ENCODE measurements at places on chromosomes 12 and 14. TPM values are rescaled to one million over a fixed set of nuclear protein-coding genes. Genes with fewer than 3 reads are reported as not detected.

OTOGL gene
- under 0.01 TPM for total RNA-seq

DNA sequence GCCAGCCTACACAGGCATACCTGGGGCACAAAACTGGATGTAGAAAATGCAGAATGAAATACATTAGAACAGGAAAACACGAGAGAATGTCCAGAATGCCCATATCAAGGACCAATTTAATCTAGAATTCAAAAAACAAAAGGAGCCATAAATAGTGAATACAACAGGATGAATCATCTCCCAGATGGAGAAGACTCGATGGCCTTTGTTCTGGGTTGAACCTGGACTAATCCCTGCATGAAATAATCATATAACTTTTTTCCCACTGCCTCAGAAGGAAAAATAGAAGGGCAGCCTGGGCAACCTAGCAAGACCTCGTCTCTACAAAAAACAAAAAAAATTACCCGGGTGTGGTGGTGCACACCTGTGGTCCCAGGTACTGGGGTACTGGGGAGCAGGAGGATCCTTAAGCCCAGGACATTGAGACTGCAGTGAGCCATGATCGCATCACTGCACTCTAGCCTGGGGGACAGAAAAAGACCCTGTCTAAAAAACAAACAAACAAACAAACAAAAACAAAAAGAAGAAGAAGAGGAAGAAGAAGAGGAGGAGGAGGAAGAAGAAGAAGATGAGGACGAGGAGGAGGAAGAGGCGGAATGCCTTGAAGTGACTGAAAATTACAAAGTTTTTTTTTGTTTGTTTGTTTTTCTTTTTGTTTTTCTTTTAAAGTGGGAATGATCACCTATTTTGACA is 30.3 kb upstream of the NRDE2 start:
- DNase-seq = no peak

DNA sequence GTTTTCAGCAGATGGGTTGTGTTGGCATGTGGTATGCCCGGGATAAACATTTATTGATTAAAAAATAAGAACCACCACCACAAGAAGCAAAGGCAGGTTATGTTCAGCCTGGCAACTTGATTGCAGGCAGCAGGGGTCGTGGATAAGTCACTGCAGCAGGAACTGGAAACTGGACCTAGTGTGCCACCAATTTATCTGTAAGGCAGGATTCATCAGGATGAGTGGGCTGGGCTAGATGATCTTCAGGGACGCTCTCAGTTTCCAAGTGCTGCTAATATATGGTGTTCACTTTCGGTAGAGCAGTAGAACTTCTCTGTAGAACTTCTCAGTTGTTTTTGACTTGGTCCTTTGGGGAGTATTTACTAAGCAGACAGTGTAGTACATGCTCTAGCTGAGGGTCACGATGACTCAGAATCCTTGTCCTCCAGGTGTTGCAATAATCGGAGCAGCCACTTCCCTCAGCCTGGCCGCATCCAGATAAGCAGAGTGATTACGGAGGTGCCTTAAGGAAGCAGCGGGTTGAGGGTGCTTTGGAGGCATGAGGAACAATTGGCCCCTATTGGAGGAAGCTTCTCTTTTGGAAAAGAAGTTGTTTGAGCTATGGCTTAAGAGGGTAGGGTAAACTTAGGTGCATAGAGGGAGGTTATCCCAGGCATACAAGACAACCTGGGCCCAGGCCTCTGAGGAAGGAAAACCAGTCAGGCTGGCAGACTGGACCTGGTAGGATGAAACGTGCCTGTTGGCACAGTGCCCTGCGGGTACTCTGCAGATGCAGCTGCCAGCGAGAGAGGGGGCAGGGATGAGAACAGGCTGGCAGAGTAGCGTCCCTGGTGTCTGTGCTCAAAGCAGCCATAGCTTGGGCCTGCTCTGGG is 104.0 kb downstream of the GPR135 start:
- peak; percentile 75 for DNase-seq

GRCh38 chr12:53538209-53538689 is 31.0 kb upstream of the NPFF start:
- DNase-seq = peak; percentile 69

MTERF2 gene
- 6.2 TPM for total RNA-seq

EXOC3L4 gene
- 0.26 TPM for total RNA-seq

MON2 gene
- 28.2 TPM for total RNA-seq

GRCh38 chr14:52950898-52951680 is at the start of gene FERMT2:
Gene FERMT2, minus strand, starts transcription at chr14:52951050. Its CDS starts 482 bp downstream, at chr14:52950568.
- DNase-seq = peak; percentile 84

CCDC175 gene
- total RNA-seq = not detected

SLC35F4 gene
- total RNA-seq = not detected

DNA sequence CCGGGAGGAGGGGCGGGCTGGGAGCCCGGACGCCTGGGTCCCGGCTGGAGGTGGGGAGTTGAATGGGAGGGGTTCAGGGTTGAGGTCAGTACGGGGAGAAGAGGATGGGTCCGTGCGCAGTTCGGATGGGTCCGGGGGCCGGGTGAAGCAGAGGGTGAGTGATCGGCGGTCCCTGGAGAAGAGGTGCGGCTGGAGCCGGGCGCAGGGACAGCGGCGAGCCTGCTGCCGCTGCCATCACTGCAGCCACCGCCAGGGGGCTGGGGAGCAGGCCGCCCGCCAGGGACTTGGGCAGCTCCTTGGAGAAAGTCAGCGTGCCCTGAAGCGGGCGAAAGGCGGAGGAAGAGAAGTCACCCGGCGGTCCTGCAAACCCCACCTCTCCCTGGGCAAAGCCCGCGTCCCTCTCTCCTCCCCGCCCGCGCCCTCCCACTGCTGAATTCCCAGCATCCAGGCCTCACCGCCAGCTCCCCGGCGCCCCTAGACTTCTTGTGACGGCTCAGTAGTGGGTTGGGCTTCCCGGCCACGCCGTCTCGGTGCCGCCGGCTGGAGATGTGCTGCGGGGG is 6.0 kb upstream of the GPR84 start:
- peak; percentile 83 for DNase-seq

DAZAP2 gene
- total RNA-seq = 59.6 TPM

DNA sequence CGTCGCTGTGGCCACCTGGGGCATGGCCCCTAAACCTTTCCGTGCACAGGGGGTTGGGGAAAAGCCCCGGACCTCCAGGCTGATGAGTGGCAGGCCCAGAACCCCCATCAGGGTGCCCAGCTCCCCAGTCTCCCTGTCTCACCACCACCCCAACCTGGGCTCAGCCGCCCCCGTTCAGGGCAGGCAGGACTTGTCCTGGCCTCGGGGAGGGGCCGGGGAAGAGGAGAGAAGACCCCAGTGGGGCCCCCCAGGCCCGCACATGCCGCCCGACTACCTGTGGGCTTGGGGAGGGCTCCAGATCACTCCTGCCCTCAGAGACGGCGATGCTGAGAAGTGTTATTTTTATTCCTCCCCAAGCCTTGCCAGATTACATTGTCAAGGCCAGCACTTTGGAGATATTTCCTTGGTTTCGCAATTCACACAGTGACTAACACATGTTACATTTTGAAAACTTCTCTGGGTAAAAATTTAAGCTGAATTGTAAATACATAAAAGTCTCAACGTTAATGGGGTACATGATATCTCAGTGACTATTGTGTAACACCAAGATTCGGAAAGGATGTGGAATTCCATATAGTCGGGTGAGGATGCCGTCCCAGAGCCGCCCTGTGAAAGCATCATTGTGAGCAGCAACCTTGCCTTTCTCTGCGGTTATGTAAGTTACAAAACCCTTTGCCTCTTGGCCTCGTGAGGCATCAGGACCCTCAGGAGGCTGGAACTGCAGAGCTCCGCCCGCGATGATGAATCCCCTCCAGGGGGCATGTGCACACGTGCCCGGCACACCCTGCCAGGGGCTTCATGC is 85.6 kb upstream of the DIO3 start:
- DNase-seq = peak; percentile 94

FSCB gene
- total RNA-seq = not detected

- no peak for DNase-seq
Measured at GRCh38 chr14:99581374-99581773, 22.6 kb downstream of the CCDC85C start.

OR6C2 gene
- not detected for total RNA-seq

LYSET gene
- 11.6 TPM for total RNA-seq

DNA sequence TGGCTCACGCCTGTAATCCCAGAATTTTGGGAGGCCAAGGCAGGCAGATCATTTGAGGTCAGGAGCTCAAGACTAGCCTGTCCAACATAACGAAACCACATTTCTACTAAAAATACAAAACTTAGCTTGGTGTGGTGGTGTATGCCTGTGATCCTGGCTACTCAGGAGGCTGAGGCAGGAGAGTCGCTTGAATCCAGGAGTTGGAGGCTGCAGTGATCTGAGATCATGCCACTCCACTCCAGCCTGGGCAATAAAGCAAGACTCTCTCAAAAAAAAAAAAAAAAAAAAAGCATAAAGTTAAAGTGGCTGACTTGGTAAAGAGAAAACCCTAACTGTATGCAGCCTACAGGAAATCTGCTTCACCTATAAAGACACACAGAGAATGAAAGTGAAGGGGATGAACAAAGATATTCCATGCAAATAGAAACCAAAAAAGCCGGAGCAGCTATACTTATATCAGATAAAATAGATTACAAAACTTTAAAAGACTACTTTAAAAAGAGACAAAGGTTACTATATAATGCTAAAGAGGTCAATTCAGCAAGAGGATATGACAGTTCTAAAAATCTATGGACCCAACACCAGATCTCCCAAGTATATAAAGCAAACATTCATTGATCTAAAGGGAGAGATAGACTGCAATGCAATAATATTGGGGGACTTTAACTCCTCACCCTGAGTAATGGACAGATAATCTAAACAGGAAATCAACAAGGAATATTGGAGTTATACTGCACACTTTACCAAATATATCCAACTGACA is 4.1 kb downstream of the CLEC2B start:
- no peak for DNase-seq

GRCh38 chr12:26205941-26206340 is 10.6 kb downstream of the SSPN start:
- no peak for DNase-seq

DNA sequence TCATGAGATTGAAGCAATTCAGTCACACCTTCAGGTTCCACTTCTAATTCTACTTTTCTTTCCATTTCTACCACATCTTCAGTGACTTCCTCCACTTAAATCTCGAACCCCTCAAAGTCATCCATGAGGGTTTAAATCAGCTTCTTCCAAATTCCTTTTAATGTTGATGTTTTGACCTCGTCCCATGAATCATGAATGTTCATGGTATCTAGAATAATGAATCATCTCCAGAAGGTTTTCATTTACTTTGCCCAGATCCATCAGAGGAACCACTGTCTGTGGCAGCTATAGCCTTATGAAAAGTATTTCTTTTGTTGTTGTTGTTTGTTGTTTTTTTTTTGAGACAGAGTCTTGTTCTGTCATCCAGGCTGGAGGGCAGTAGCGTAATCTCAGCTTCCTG is 7.6 kb downstream of the RXYLT1 start:
- peak; percentile 29 for DNase-seq

GRCh38 chr14:26328791-26329190 is 269.0 kb downstream of the NOVA1 start:
- no peak for DNase-seq

NYNRIN gene
- total RNA-seq = 8.2 TPM

DNA sequence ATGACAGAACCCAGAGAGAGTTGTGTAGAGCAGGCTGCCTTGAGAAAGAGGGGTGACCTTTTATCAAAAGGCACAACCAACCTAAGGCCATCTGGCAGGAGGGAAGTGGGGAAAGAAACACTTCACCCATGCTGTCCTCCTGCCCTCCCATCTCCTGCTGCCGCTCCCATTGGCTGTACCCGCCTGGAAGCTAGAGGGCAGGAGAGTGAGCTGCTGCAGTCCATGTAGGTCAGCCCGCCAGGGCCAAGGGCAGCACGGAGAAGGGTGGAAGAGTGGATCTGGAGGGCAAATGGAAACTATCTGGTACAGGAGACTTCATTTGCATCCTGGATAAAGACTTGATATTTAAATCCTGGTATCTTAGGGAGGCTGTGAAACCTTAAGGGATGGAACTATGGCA is 11.5 kb upstream of the CABP1 start:
- DNase-seq = no peak

DNA sequence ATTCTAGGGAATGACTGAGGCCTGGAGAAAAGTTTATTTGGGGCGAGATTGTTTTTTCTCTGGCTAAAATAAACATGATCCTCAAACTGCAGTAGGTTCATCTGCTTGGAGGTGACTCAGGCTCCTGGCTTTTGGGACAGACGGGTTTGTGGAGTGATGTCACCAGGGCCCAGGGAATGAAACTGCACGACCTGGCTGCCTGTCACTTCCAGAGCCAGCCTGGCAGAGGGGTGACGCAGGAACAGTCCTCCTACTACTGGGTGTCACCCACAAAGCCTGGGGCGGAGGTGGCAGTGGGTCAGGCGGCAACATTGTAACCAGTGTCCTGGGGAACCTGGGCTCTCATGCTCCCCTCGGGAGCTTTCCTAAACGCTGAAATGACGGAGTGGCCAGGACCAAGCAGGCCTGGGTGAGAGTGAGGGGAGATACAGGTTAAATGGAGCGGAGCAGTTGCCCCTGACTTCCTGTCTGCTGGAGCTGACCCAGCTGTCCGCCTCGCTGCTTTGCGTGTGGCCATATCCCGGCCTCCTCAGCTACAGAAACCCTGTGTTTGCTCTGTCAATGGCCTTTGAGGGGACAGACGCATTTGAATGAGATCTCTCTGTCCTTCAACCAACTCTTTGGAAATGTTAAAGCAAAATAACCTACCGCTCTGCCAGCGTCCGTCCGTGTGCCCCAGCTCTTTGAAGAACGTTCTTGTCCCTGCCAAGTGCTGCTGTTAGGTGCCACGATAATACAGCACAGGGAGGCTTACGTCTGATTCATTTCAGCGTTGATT is 6.5 kb downstream of the HIP1R start:
- DNase-seq = peak; percentile 79

KRT82 gene
- not detected for total RNA-seq

TMCC3 gene
- total RNA-seq = 0.33 TPM

- peak; percentile 91 for DNase-seq
Measured at GRCh38 chr12:10392394-10392930, 2.6 kb upstream of the KLRK1 start.

GRCh38 chr12:4909410-4909733 is 333 bp upstream of the KCNA1 start:
- peak; percentile 6 for DNase-seq

GRCh38 chr14:73231981-73232851 is 5.1 kb upstream of the PAPLN start:
- no peak for DNase-seq

GRCh38 chr12:62977418-62977817 is 42.5 kb upstream of the PPM1H start:
- no peak for DNase-seq

DNA sequence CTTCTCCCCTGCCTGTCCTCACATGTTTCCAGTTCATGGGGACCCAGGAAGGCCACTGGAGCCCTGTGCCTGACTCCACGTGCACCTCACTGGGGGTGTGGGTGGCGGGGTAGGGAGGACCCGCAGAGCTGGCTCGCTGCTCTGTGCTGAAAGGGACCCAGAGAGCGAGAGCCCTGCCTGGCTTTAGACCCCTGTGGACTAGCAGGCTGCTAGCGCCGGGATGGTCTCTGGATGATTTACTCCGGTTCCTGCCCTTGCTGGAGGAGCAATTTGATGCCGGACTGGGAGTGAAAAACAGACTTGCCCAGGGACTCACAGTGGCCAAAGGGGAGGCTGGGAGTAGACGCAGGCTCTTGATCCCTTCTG is 49.0 kb downstream of the NTF3 start:
- DNase-seq = no peak

DNA sequence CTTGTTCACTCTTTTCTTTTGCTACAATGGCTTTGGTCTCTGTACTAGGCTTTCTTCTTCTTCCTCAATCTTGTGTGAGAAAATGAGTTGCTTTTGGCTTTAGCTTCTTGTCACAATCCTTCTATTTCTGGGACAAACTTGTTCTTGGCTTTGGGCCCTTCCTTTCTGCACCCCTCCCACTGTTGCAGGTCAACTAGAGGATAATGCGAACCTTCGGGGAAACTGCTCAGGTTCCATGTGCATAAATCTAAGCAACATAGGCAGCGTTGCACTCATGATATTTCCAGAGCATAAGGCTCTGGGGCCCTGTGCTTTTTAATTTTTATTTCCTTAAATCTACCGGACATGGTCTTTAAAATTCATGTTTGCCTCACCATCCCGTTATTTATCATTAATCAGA is 89.8 kb upstream of the LRIG3 start:
- DNase-seq = no peak

Measured in fibroblast of lung (primary cell).